ENCODE measurements at places on chromosomes 2 and 18.

DNA sequence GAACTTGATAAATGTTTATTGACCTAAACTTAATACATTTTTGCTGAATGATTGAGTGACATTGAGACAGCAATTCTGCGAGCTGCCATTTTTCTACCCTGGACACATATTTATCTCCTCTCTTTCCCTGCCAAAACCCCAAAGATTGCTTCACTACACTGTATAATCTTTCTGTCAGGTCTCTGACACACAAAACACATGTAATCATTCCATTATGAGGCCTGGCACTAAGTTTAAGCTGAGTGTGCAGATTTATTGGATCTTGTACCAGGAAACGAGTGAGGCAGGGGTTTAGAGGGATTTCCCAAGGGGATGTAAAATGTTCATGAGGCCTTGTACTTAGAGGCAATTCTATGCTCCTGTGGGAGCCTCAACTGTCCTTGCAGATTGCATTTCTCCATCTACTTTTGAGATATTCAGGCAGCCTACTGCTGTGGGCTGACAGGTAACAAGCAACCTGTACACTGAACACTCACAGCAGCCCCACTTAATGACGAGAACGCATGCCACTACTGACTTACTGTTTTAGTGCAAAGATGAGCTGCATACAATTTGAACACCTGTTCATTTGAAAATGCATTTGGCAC, 13.7 kb upstream of the OSR1 start:
- peaks cover 68% of the 10 kb centered on the region for H3K27me3 ChIP-seq
- H3K4me3 ChIP-seq = no peak overlapping the region
- no peak overlapping the region for H3K27ac ChIP-seq
- no peaks in the 10 kb centered on the region for H3K36me3 ChIP-seq

DNA sequence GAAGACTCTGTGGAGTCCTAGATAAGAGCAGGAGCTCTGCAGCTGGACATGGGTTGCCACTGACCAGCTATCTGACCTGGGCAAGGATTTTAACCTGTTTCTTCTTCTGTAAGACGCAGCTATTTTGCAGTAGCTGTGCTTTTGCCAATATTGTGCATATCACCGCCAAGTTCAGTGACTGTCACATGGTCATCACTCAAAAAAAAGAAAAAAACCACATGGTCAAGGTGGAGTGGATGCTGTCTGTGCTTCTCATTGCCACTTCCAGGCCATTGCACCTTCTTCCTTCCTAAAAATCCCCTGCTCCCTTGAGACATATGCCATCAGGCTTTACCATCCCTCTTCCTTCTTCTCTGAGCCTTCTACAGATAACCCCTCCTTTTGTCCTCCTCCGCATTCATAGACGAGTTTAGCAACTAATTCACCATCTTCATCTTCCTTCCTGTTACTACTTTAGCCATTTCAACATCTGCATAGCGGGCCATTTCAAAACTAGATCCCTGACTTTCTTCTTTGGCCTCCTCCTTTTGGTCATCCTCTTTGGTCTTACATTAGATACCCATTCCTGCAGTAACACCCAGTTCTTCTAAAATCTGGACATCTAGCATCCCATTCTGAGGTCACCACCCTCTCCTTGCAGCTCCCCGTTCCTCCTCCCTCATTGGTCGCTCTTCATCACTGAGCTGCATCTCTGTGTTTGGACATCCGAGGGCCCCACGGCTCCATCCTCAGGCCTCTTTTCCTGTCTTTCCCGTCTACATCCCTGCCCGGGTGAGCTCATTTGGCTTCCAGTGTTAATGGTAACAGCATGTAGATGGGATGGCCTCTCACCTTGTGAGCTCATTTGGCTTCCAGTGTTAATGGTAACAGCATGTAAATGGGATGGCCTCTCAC, 17.8 kb downstream of the RNF144A start:
- no peak overlapping the region for H3K4me3 ChIP-seq
- H3K27ac ChIP-seq = no peak overlapping the region
- DNase-seq = no peak
- peaks cover 18% of the 10 kb centered on the region for H3K36me3 ChIP-seq
- H3K4me1 ChIP-seq = peaks cover 70% of the 10 kb centered on the region

DNA sequence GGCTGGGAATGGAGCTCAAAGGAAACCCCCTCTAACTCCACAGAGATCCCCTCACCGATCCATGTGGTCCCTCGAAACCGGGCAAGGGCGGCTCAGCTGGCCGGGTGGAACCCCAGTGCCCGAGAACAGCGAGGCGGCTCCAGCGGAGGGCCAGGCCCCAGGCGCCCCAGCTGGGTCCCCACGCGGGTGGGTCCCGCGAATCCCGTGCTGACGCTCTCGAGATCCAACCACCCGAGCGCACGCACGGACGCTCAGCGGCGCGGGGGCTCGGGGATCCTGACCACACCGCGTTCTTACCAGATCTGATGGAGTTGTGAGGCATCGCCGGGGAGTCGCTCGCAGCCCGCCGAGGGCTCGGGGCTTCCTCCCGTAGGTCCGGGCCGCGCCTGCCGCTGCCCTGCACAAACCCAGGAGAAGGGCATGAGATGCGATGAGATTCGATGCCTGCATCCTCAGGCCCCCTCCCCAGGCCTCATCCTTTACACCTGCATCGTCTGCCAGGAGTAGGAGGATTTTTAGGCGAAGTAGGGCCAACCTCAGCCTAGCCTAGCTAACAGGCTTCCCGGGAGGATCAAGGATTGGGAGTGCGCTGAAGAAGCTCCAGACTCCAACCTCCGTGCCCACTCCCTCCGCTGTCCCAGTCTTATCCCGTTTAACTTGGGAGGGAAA, 514 bp downstream of the PAX8 start:
- H3K4me1 ChIP-seq = peaks cover 20% of the 10 kb centered on the region
- H3K27me3 ChIP-seq = peaks cover 64% of the 10 kb centered on the region
- no peak overlapping the region for H3K4me3 ChIP-seq
- no peak for DNase-seq

DNA sequence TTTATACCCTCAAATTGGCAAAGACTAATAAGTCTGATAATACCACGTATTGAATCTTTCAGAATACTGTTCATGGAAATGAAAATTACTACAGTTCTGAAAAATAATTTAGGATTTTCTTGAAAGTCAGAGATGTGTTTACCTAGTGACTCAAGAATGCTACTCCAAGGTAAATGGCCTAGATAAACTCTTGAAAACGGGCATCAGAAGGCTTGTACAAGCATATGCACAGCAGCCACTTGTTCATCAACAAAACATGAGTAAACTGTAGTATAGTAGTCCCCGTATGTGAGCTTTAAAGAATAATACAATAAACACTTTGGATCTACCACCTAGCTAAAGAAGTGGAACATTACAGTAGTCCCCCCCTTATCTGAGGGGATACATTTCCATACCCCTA, 157.5 kb downstream of the THADA start:
- H3K4me1 ChIP-seq = peaks cover 3% of the 10 kb centered on the region
- H3K36me3 ChIP-seq = peaks cover 58% of the 10 kb centered on the region
- H3K27ac ChIP-seq = no peak overlapping the region
- DNase-seq = no peak
- no peaks in the 10 kb centered on the region for H3K27me3 ChIP-seq

- no peak overlapping the region for H3K4me3 ChIP-seq
- no peak for DNase-seq
- peaks cover 26% of the 10 kb centered on the region for H3K4me1 ChIP-seq
- H3K27ac ChIP-seq = no peak overlapping the region
Observed at GRCh38 chr2:159755788-159756187, 42.2 kb downstream of the CD302 start.

DNA sequence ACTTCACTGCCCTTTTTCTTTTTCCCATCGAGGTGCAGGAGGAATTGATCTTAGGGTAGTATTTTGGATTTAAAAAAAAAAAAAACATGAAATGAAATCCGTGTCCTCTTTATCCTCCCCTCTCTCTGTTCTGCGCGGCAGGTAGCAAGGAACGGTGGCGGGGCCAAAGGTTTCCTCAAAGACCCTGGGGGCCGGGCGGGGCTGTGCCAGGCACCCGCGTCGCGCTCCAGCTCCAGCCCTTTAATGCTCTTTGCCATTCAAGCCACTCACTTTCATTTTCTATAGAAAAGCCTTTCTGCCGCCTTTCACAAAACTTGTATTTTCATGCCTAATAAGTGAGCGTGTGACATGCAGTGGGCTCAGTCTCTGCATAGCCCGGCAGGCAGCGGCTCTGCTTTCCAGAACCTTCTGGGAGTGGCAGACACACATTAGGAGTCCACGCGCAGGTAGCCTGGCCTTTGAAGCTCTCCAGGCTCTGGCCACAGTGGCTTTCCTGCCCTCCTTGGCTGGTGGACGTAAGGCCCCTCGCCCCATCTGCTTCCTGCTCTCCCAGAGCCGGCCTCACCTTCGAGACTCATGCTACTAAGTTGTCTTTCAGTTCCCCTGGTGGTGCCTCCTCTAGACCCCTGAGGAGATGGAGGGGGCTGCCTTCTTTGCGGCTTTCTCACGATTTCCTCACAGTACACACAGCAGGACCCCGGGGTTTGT, 41.7 kb downstream of the AGAP1 start:
- H3K27ac ChIP-seq = no peak overlapping the region
- H3K27me3 ChIP-seq = peaks cover 10% of the 10 kb centered on the region
- no peaks in the 10 kb centered on the region for H3K36me3 ChIP-seq
- no peaks in the 10 kb centered on the region for H3K4me1 ChIP-seq
- DNase-seq = no peak

GRCh38 chr2:12348216-12348615, 368.5 kb upstream of the TRIB2 start:
- no peak for DNase-seq
- H3K4me1 ChIP-seq = peaks cover 4% of the 10 kb centered on the region
- H3K27me3 ChIP-seq = no peaks in the 10 kb centered on the region
- H3K27ac ChIP-seq = no peak overlapping the region
- H3K36me3 ChIP-seq = no peaks in the 10 kb centered on the region

DNA sequence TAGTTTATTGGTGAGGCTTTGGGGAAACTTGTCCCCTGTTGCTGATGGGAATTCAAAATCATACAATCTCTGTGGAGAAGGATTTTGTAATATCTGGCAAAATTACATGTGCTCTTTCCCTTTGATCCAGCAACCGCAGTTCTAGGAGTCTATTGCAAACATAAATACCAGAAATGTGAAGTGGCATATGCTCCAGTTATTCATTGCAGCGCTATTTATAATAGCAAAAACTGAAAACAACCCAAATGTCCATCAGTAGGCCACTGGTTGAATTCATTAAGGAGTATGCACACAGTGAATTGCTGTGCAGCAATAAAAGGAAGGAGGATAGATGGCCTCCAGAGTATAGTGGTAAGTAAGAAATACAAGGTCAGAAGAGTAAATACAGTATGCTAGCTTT, 76.5 kb downstream of the HNRNPLL start:
- no peaks in the 10 kb centered on the region for H3K36me3 ChIP-seq
- no peak overlapping the region for H3K4me3 ChIP-seq
- H3K4me1 ChIP-seq = peaks cover 7% of the 10 kb centered on the region

- peak; percentile 75 for DNase-seq
- peaks cover 23% of the 10 kb centered on the region for H3K36me3 ChIP-seq
- peak overlapping the region; percentile 77 for H3K4me3 ChIP-seq
- no peaks in the 10 kb centered on the region for H3K27me3 ChIP-seq
- H3K27ac ChIP-seq = peak overlapping the region; percentile 94
Observed at GRCh38 chr2:11753886-11754699, 7.7 kb downstream of the LPIN1 start.

DNA sequence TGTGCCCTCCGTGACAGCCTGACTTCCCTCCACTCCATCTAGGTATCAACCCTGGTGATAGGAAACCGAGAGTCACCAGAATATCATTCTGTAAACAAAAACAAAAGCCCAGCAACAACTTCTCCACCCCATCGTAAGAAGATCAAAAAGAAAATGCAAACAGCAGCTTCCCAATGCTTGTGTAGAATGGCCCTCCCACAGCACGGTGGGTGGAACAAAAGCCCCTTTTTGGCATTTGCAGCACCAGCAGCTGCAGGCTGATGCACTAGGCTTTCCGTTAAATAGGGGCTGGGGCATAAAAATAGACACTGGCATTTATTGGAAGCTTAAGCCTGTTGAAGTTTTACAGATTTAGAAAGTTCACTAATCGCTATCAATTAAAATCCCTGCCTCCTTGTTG, 513.0 kb downstream of the GALR1 start:
- DNase-seq = no peak
- no peak overlapping the region for H3K27ac ChIP-seq
- peaks cover 1% of the 10 kb centered on the region for H3K4me1 ChIP-seq
- H3K27me3 ChIP-seq = peaks cover 25% of the 10 kb centered on the region
- no peaks in the 10 kb centered on the region for H3K36me3 ChIP-seq

GRCh38 chr18:48325115-48325665, 84.0 kb downstream of the ZBTB7C start:
- H3K36me3 ChIP-seq = no peaks in the 10 kb centered on the region
- H3K4me1 ChIP-seq = no peaks in the 10 kb centered on the region
- no peak overlapping the region for H3K4me3 ChIP-seq
- DNase-seq = no peak
- H3K27me3 ChIP-seq = peaks cover 6% of the 10 kb centered on the region
- H3K27ac ChIP-seq = no peak overlapping the region

DNA sequence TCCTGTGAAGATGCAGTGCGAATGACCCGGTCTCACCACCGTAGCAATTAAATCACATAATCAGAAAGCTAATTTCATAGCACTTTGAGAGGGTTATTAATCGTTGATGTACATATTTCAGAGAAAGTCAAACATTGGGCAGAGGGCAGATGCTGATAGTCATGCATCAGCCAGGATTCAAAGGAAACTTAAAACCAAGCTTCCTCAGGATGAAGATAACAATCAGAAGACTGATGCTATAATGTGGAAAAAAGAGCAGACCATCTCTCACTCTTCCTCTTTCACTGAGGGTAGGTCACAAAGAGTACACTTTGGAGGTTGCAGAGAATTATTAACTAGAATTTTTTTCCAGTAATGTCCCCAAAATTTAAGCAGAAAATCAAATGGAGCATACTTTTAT, 1027.7 kb upstream of the ZEB2 start:
- no peak for DNase-seq
- no peaks in the 10 kb centered on the region for H3K27me3 ChIP-seq
- no peak overlapping the region for H3K27ac ChIP-seq
- H3K4me1 ChIP-seq = no peaks in the 10 kb centered on the region

- H3K4me3 ChIP-seq = no peak overlapping the region
- no peak for DNase-seq
- no peak overlapping the region for H3K27ac ChIP-seq
- H3K4me1 ChIP-seq = peaks cover 24% of the 10 kb centered on the region
- H3K36me3 ChIP-seq = no peaks in the 10 kb centered on the region
Observed at GRCh38 chr2:161101406-161101805, 58.8 kb upstream of the TANK start.

DNA sequence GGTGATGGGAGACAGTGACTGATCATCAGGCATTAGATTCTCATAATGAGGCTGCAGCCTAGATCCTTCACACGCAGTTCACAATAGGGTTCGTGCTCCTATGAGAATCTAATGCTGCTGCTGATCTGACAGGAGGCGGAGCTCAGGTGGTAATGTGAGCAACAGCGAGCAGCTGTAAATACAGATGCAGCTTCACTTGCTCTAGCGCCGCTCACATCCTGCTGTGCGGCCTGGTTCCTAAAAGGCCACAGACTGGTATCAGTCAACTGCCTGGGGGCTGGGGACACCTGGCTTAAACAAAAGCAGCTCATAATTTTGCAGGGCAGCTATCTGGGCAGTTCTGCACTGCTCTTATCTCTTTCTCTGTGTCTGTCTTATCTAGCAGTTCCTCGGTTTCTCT, 20.4 kb upstream of the CD226 start:
- H3K36me3 ChIP-seq = peaks cover 6% of the 10 kb centered on the region
- peaks cover 22% of the 10 kb centered on the region for H3K4me1 ChIP-seq
- H3K27ac ChIP-seq = peak overlapping the region; percentile 26
- no peaks in the 10 kb centered on the region for H3K27me3 ChIP-seq

GRCh38 chr2:157902692-157903091, 26.6 kb upstream of the ACVR1 start:
- DNase-seq = no peak
- no peak overlapping the region for H3K27ac ChIP-seq
- H3K36me3 ChIP-seq = no peaks in the 10 kb centered on the region
- H3K27me3 ChIP-seq = no peaks in the 10 kb centered on the region
- H3K4me1 ChIP-seq = peaks cover 58% of the 10 kb centered on the region
